Endothelial cell (in vitro differentiated cells): ENCODE measurements at places on chromosomes 1 and 21.

DNA sequence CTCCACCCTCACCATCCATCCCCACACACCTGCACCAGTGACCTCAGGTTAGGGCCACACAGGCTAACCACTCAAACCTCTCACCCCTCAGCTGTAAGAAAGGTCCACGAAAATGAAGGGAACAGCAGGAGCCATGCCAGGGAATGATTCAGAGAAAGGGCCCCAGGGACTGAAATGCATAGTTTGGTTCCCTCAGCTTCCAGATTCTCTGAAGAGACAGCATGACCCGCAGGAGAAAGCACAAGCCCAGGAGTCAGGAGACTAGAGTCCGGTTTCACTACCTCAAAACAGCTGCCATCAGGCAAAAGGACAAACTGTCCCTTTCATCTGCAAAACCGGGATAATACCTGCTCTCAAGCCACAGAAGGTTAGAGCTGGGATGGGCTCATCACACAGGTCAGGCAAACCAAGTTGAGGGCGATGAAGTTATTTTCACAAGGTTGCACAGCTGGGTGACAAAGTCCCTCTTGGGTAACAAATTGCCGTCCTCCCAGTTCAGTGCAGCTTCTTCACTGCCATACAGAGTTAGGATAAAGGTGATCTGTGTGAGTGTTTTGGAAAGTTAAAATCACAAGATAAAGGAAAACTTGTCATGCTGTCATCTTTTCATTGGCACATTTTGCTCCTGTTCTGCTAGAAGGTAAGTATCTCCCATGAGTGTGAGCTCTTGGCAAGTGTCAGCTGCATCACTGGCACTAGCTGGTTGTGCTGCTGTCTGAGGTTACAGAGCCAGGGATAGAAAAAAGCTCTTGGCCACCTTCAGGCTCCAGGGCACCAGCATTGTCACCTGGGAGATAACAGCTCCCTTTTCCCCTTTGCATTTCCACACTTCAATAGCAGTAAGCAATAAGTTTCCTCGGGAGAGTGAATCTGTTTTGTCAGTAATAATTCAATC, 120.4 kb downstream of the KCNH1 start:
- DNase-seq, result no peak

- no peak for DNase-seq
Observed at GRCh38 chr1:245873883-245874671, 633.0 kb downstream of the SMYD3 start.

- peak; percentile 86 for DNase-seq
Observed at GRCh38 chr1:154324669-154325582, at the start of gene ATP8B2. ATP8B2 (plus strand) TSS chr1:154325525; CDS start chr1:154328142, 2,617 bp downstream.

DNA sequence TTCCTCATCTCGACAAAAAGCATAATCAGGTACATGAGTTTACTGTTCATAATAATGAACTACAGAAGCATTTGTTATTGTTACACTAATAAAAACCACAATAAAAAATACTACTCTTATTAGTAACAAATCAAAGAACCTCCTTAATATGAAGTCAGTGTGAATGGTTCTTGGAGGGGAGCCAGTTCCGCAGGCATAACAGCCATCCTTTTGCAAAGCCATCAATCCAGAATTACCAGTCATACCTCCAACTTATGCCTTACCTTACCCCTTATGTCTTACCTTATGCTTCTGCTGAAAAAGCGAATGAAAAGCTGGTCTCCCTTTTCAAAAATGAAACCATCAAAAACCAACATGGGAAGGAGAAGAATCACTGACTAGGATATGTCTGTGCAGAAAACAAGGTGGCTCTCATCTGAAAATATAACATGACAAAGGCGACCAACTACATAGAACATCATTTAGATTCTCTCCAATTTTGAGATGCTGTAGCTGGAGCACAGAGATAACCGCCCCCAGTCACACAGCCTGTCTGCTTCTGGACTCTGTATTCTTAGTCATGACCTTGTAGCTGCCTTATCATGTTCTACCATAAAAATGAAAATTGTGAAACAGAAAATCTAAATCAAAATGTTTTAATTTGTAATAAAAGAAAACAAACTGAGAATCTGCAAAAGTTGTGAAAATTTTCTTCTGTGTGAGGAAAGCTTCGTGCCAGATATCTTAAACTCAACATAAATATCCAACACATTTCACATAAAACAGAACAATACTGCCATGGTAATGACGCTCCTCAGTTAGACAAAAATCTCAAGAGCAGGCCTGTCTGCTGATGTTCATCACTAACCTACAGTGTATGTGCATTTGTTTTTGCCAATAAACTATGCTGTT, 438.2 kb downstream of the SMYD3 start:
- no peak for DNase-seq

- DNase-seq, result peak; percentile 79
Observed at GRCh38 chr21:46153247-46154154, 1.9 kb downstream of the FTCD start.

- no peak for DNase-seq
Observed at GRCh38 chr21:36472377-36472776, 7.5 kb downstream of the CLDN14 start.

DNA sequence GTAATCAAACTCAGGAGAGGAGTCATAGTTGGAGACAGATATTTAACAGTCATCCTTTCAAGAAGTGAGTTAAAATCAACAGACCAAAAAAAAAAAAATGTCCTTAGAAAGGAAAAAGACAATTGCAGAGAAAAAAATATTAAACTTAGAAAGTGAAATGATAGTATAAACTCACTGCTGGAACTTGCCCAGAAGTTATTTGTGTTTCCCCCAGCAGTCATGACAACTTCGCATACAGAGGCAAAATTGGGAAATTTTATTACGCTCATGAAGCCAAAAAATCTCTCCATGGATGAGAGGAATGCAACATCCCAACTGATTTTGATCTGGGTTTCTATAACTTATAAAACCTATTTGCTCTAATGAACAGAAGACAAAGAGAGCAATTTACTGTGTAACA, 198.2 kb downstream of the LRRC7 start:
- no peak for DNase-seq

GRCh38 chr1:21631944-21632887, 36.9 kb downstream of the RAP1GAP start:
- no peak for DNase-seq

DNA sequence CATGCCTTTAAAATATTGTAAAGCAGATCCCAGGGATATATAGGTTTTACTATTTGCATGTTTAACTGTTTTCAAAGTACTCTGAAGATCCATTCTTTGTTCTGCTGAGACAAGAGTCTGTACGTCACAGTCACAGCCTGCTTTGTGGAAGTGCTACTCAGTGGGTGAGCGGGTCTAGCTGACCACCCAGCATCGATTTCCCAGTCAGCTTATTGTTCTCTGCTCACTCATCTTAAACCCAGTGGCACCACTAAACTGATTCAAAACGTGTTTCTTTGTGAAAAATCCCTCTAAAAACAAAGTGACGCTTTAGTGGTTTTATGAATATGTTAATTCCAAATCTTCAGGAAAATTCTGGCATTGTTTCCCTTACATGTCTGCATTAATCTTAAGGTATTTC, 12.4 kb downstream of the PLPP3 start:
- no peak for DNase-seq

- peak; percentile 23 for DNase-seq
Observed at GRCh38 chr1:246012341-246012740, 494.7 kb downstream of the SMYD3 start.

DNA sequence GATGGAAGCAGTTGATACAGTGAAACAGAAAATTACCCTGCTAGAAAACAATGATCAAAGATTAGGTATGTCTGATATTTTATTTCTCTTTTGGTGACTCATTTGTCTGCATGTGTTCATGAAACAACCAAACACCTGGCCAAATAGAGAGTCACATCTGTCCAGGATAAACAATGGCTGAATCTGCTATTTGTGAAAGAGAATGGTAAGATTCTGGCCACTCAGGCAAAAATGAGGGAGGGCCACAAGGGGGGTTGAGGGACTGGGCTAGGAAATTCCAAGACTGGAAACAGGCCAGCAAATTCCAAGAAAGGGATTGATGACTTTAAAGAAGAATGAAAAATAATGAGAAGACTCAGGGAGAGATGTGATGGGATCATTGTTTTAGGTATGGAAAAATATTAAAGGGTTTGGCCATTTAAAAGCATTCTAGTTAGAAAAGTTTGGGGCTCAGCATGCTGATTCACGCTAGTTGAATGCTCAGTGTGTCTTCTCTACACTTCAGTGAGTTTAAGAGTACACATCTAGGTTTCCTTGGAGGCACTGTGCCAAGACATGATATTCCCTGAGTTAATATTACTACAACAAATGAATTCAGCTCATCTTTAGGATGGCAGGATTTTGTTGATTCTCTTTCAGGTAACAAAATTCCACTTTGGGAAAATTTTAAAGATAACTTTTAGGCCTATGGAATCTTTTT, 44.9 kb downstream of the TRAF5 start:
- no peak for DNase-seq

- DNase-seq, result no peak
Observed at GRCh38 chr1:212634252-212634651, 25.7 kb downstream of the ATF3 start.

- no peak for DNase-seq
Observed at GRCh38 chr1:87400813-87401212, 72.1 kb downstream of the LMO4 start.

GRCh38 chr1:233982827-233983518, 78.5 kb downstream of the SLC35F3 start:
- DNase-seq, result no peak

- no peak for DNase-seq
Observed at GRCh38 chr1:54507033-54507870, 40.8 kb upstream of the ACOT11 start.
